Activated gamma-delta T cell (primary cell): ENCODE measurements at places on chromosomes 6 and 20.
A peak's percentile ranks its signal among the peaks of the same experiment; 100 is the strongest.

DNA sequence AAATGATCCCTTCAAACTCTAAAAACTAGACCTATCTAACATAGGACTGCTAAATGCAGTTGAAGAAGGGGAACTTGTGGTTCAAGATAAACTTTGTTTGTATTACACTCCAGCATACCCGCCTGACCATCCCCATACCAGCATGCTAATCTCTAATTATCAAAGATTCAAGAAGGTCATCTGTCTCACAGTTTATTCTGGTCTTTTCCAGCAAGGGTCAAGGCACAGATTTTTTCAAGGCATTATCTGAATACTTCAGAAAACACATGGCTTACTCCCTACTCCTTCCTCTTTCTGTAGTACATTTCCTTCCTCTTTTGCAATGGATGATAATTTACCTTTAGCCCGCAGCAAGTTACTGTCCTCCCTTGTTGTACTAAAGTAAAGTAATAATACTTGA, 174.1 kb downstream of the PKHD1 start:
- no peak for DNase-seq

GRCh38 chr20:48595495-48596333, 232.1 kb downstream of the PREX1 start:
- no peak for DNase-seq

GRCh38 chr6:35166116-35166515, 25.0 kb upstream of the TCP11 start:
- no peak for DNase-seq

- DNase-seq, result no peak
Observed at GRCh38 chr6:34555007-34555322, 1.2 kb downstream of the SPDEF start.

DNA sequence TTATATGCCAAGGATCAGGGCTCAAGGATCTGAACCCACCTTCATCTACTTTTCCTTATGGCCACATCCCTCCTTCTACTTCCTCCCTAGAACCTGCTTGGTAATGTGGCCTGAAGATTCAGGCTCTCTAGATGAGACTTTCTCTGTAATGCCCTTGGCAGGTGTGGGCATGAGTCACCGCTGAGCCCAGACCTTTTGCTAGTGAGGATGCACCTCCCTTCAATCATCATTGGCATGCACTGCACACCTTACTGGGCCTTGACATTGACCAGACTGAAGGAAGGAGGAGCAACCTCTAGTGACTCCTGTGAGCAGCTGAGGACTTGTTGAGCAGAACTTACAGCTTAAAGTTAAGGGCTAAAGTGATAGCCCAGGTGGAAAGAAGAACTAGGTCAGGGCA, 405.3 kb downstream of the MAFB start:
- no peak for DNase-seq

DNA sequence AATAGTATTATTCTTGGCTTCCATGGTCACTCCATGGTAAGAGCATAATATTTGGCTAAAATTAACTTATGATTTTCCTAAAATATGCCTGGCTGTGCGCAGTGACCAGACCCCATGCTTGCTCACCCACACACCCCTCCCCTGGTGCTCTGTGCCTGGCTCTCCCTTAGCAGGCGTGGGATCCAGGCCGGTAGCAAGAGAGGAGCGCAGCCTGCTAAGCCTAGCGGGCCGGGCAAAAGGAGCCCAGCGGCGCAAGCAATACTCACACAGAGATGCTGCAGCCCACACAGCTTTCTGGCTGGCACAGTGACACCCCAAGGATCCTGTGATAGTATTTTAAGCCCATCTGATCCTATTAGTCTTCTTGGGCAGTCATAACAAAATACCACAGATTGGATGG, 79.8 kb upstream of the EYS start:
- DNase-seq, result no peak

DNA sequence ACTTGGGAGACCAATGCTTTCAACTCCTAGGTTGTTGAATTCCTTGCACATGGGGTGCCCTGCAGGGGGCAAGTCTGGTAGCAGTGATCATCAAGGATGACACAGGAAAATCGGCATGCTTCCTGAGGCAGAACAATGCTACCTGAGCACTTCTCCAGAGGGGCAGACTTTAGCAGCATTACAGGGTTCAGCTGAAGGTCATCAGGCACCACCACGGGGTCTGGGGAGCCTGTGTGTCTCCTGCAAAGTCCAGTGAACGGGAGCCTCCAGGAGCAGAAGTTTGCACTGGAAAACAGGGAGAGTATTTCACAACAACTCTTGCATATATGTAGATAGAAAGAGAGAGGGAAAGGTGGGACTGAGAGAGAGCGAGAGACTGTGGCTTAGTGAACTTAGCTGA, 10.2 kb downstream of the VSX1 start:
- no peak for DNase-seq

GRCh38 chr20:1907586-1907985, 12.4 kb downstream of the SIRPA start:
- no peak for DNase-seq

GRCh38 chr20:37829128-37829527, 73.8 kb upstream of the VSTM2L start:
- DNase-seq, result no peak

GRCh38 chr6:21508753-21509152, 84.8 kb upstream of the SOX4 start:
- no peak for DNase-seq

GRCh38 chr6:161750686-161751085, 476.8 kb upstream of the AGPAT4 start:
- no peak for DNase-seq

GRCh38 chr6:76803038-76803580, 660.2 kb downstream of the HTR1B start:
- DNase-seq, result no peak

DNA sequence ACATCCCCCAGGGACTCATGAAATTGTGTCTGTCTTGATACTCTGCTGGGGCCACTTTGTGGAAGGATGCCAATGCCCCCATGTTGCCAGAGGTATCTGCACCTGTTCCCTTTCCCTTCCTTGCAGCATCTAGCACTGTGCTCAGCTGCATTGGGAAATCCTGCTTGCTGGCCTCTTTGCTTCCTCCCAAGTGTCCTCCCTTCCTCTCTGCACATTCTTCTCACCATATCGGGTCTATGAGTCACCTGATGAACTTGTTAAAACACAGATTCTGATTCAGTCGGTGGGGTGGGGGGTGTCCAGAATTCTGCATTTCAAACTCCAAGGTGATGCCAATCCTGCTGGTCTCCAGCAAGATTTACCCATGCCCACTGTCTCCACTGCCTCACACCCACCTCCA, 467.8 kb downstream of the PTPRT start:
- no peak for DNase-seq

- no peak for DNase-seq
Observed at GRCh38 chr20:35547329-35547728, 5.5 kb downstream of the ERGIC3 start.

DNA sequence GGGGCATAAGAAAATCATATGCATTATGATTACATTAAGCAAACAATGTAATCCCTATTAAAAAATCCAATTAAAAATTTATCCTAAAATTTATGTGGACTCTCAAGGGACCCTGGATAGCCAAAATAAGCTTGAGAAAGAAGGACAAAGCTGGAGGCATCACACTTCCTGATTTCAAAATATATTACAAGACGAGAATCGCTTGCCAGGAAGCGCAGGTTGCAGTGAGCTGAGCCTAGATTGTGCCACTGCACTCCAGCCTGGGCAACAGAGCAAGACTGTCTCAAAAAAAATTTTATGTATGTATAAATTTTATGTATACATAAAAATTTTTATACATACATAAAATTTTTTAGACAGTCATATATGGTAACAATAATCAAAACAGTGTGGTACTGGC, 48.5 kb upstream of the GCNT2 start:
- DNase-seq, result no peak

GRCh38 chr20:834151-834746, 734 bp downstream of the FAM110A start:
- DNase-seq, result no peak

DNA sequence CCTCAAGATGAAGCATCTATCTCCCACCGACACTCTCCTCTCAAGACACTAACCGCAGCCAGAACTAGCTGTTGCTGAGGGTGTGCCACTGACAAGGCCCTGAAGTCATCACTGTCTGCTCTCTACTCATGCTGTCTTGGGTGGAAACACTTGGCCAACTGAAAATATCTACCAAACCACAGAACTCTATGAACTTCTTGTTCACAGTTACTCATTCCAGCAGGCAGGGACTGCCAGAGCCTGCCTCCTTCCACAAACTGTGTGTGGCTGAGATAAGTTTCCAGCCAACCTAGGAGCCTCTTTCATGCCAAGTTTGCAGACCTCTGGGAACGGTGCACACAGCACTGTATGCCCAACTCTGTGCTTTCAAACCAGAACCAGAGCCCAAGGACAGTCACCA, 45.5 kb upstream of the NXT1 start:
- no peak for DNase-seq

- DNase-seq, result no peak
Observed at GRCh38 chr6:169862043-169862891, 110.8 kb downstream of the ERMARD start.

- no peak for DNase-seq
Observed at GRCh38 chr6:169097381-169097959, 156.2 kb downstream of the THBS2 start.

- DNase-seq, result no peak
Observed at GRCh38 chr6:122007339-122007738, 392.1 kb upstream of the HSF2 start.

- DNase-seq, result no peak
Observed at GRCh38 chr20:58712151-58712791, 19.7 kb downstream of the NPEPL1 start.

- DNase-seq, result no peak
Observed at GRCh38 chr20:53255102-53255710, 283.0 kb downstream of the TSHZ2 start.

DNA sequence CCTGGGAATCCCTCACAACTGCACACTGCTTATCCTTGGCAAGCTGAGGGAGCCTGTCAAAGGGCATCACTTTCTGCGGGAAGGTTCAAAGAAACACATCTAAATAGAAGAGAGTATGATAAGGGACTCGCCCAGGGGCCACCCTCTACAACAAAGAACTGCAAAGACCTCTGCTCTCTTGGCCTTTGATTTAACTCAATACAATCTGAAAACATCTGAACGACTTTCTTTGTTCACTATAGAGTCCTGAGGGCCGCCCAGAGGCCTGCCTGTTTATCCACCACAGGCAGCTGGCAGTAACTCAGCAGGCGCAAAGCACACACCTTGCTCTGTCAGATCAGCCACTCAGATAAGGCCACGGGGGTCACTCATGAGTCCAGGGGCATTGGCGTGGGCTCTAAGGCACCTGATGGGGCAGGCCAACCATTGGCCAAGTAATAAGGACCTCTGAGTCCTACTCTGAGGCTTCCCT, 139.3 kb downstream of the UNC5CL start:
- DNase-seq, result no peak

DNA sequence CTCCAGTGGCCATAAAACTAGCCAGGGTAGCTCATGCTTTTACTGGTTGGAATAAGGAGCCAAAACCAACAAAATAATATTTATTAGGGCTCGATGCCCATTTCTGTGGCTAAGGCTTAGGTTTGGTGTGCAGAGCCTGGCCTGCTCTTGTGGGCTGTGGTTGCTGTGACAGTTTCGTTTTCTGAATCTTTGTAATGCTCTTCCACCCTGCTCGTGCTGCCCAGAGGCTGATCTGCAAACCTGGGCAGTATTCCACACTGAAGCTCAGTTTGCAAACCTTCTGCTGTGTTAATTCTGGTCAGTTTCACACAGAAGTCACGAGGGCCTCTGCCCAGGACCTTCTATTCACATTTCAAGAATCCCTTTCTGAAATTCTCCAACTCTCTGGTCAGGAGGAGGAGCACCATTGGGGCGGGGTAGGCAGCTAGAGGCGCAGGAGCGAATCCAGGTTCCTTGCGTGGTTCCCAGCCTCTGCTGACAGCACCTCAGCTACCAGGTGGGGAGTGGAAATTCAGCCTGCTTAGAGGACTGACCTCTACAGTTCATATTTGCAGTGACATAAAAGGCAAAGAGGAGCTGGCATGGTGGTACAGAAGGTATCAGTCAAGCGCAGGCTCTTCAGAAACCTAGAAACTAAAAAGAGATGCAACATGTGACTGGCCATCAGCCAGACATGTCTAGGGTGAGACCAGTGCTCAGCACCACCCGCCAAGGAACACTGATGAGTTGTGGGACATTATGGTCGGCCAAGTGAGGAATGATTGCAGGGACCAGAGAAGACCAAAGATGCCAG, 14.3 kb upstream of the C20orf144 start:
- DNase-seq, result no peak

GRCh38 chr6:3247255-3248146, 11.2 kb upstream of the PSMG4 start:
- no peak for DNase-seq

DNA sequence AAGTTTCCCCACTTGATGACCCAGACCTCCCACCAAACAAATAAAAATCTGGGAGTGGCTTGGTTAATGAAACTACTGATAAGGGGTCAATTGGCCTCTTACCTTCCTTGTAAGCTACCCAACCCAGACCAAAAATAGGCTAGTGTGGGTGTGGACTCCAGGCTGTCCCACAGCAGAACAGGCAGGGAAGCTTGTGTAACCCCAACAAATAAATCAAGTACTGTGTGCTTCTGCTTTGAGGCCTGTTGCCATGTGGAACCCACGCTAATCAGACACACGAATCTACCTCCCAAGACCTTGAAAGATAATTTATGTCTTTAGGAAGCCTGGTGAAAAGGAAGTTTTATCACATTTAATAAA, 33.7 kb upstream of the PAQR8 start:
- no peak for DNase-seq

- no peak for DNase-seq
Observed at GRCh38 chr6:159126590-159126989, 42.6 kb upstream of the FNDC1 start.

- no peak for DNase-seq
Observed at GRCh38 chr20:49210101-49210756, 9.0 kb upstream of the DDX27 start.

GRCh38 chr20:40689100-40689942, at the start of gene MAFB:
Gene MAFB, minus strand, starts transcription at chr20:40689236. Its CDS starts 386 bp downstream, at chr20:40688850.
- peak; percentile 31 for DNase-seq

DNA sequence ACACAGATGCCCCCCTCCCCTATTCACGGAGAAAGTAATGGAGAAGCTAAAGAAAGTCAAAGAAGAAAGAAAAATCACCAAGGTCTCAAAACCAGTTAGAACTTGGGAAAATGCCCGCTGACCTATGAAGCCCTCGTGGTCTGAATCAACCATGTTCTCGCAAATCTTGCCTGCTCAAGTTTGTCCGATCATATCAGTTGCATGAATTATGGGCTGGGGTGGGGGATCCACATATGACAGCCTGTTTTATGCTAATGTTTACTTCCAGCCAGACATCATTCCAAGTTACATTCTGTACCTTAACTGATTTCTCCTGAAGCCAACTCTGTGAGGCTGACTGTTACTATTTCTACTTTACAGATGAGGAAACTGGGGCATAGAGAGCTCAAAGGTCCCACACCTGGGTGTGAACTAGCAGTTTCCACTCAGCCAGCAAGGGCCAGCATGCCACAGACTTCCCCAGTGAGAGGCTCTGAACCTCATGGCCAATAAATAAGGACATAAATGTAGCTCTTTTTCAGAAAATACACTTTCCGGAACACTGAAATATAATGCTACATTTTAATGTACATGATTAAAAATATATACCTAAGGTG, 2.1 kb downstream of the RNASET2 start:
- no peak for DNase-seq

GRCh38 chr20:33359399-33360261, 41.7 kb downstream of the CDK5RAP1 start:
- no peak for DNase-seq

GRCh38 chr6:35377002-35377401, 34.6 kb downstream of the PPARD start:
- no peak for DNase-seq
